ENCODE measurements at places on chromosomes 7 and 10.

DNA sequence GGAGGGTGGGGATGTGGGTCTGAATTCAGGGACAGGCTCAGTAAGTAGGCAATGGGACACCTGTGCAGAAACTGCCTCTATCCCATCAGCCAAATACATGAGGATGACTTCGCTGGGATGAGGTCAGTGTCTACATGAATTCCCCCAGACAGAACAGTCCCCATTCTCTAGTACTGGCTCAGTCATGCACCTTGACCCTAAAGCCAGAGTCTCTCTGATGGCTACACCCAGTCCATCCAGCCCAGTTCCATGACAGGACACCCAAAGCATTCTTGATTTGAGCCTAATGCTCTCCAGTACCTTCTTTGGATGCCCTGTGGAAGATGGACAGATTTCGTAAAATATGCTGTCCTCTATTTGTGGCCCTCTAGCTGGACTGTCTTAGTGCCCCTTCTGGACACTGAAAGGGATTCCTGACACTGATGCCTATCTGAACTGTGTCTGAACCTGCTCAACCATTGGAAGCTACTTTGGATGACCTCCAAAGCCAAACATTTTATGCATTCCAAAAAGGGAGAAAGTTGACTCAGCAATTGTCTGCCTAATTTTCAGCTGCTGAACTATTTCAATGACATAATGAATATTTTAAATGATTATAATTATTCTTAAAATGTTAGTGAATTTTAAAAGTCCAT, 14.6 kb downstream of the SFRP4 start:
- DNase-seq: peak; percentile 43

DNA sequence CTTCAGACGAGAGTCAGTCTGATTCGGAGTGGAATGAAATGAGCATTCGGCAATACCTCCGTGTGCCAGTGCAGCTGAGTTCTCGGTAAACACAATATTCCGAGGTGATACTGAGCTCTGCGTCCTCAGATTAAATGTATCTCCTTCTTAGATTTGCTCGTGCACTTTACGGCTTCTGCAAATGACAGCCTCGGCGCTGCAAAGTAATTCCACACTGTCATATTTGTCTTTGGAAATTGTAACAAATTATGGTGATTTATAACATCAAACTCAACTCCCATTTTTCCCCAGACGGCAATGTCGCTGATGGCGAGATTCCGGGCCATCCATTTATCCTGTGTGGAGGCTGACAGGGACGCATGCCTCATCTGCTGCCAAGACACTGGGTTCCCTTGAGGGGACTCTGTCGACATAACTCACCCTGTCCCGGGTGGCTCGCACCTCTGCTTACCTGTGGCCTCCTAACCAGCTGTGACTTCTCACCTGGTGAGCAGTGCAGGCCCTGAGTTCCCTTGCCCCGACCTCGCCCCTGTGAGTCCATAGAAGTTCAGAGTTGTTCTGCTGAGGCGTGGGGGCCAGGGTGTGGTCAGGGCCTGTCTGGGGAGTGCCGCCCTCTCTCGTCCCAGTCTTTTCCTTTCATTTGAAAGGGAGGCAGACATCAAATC, 201.9 kb downstream of the ADARB2 start:
- no peak for DNase-seq

- peak; percentile 76 for DNase-seq
Measured at GRCh38 chr7:96303686-96304443, 18.0 kb downstream of the SLC25A13 start.

- DNase-seq: no peak
Measured at GRCh38 chr10:86072413-86072812, 294.2 kb downstream of the GRID1 start.

GRCh38 chr10:69807122-69807521, 5.4 kb downstream of the COL13A1 start:
- peak; percentile 93 for DNase-seq

GRCh38 chr10:63137306-63137705, 4.2 kb downstream of the NRBF2 start:
- DNase-seq: peak; percentile 25

DNA sequence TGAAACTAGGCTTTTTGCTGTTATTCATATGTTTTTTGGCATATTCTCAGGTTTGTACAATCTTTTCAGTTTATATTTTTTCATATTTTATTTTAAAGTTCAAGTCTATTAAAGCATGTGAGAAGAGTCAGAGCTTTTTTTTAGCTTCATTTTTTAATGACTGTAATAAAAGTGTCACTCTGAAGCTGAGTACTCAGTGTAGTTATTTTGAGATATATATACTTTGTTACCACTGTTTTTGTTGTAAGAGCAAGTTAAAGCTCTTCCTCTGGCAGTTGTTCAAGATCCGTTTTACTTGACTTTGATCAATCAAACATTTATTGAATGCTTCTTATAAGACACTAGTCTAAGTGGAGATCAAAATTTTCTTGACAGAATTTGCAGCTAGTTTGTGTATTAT, 37.5 kb downstream of the CASD1 start:
- DNase-seq: peak; percentile 5

GRCh38 chr7:1709900-1710299, 39.8 kb downstream of the ELFN1 start:
- no peak for DNase-seq

DNA sequence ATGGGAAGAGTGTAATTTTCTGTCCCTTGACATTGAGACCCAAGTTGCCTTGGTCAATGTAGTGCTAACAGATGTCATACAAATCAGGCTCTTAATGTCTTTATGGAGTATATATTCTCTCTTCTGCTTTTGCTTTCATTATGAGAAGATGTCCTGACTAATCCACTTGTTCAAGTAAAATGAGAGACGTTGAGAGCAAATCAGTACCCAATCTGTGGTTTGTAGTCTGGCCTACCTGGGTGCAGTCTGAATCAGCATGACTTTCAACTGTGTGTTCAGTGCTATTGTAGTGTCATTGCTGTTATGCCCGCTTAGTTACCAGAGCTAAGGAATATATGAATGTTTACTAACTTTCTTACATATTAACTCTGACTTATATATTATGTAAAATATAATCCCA, 612.4 kb downstream of the ANKRD7 start:
- no peak for DNase-seq

DNA sequence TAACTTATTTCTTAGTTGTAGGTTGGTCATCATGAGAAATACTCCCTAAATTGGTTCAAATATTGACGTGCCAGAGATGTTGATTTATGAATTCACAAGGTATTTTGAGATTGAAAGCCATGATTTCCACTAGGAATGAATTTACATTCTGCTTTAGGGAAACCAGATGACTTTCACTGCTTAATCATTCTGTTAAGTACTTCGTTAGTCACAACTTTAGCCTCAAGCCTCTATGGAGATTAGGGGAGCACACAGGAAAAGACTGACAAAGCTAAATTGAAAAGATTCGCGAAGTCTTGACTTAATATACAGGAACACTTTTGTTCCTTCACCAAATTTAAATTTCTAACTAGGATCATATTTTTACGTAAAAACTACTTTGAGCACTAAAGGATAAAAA, 250.4 kb upstream of the CACNA2D1 start:
- no peak for DNase-seq

DNA sequence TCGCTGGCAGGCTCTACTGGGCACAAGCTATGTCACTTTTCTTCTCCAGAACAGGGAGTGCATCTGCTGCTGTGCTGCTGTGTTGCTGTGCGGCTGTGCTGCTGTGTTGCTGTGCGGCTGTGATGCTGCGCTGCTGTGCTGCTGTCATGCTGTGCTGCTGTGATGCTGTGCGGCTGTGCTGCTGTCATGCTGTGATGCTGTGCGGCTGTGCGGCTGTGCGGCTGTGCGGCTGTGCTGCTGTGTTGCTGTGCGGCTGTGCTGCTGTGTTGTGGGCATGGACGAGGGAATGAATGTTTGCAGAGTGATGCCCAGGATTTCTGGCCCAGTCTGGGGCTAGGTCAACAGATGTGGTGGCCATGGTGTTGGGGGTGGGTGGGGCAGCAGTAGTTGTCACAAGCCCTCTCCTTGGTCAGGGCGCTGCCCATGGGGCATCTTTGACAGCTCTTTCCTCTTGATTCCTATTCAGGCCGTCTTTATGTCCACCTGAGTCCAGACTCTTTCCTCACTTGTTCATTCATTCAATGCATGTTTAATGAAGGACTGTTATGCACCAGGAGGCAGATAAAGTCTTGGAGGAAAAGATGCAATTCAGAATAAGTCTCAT, 55.6 kb downstream of the C10orf120 start:
- no peak for DNase-seq

- peak; percentile 49 for DNase-seq
Measured at GRCh38 chr7:116441534-116441933, 58.0 kb upstream of the CAV2 start.

DNA sequence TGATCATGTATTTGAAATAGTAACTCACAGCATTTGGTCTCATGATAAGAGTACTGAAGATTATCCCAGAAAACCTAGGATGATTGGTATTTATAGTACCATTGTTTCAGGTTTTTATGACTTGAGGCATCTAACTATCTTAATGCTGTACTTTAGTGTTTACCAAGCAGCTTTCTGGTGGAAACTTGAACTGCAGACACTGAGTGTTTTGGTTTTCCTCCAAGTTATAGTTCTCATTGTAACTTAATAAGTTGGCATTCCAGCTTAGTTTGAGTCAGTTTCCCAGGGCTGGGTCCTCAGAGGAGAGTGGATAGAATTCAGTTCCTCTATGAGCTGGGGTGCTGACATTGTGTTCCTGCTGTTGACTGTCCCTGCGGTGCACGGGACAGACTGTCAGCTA, 50.4 kb downstream of the SEC23IP start:
- no peak for DNase-seq

- no peak for DNase-seq
Measured at GRCh38 chr7:1325646-1326510, 93.2 kb downstream of the UNCX start.

- no peak for DNase-seq
Measured at GRCh38 chr10:122264931-122265330, 6.2 kb upstream of the BTBD16 start.

GRCh38 chr7:79090543-79090942, 362.9 kb downstream of the MAGI2 start:
- DNase-seq: peak; percentile 47

DNA sequence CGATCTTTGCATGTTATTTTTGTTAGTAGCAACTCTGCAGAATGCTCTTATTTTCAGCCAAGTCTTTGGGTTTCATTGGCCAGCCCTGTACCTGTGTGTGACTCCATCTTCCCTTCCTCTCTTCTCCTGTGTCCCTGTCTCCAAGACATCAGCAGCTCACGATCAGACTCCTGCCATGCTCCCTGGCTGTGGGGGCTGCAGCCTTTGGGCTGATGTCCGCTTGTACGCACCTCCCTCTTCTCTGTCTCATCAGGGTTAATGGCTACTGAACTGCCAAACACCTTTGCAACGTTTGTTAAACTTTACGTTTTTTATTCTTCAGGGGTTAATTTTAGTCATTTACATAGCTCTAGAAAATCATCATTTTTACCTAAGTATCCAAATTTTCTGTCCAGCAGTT, 103.5 kb upstream of the RET start:
- DNase-seq: no peak

DNA sequence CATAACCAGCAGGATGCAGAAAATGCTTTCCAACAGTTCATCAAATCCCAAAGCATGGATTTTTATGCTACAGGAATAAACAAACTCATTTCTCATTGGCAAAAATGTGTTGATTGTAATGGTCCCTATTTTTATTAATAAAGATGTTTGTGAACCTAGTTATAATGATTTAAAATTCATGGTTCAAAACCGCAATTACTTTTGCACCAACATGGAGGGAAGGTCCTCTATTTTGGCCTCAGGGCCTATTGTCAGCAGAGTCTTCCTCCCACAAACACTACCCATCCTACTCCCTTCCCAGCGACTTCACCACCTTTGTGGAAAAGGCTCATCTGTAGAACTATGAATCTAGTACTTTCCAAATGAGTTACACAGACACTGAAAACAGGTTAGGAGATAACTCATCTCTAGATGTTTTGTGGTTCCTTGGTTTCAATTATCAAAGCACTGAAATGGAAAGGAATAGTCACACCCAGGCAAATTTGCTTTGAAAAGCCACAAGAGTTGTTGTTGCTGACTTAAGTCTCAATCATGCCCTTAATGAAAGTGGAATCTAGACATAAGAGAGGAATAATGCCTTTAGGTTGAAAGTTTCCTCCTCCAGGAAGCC, 59.4 kb upstream of the FRMD4A start:
- DNase-seq: no peak

DNA sequence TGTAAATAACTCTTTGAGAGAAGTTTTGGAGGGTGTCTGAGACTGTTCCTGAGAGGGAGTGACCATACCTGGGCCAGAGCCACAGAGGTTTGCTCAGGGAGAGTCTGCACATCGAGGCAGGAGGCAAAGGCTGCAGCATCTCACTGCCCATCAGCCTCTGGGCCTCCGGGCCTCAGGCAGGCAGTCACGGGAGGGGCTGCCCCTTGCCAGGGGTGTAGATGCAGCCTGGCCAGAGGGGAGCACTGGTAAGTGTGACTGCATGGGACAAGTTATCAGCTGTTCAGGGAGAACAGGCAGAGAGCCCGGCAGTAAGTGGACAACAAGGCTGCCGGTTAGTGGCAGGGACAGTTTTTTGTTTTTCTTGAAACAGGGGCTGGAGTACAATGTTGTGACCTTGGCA, 55.9 kb downstream of the ZNF467 start:
- DNase-seq: no peak

- peak; percentile 18 for DNase-seq
Measured at GRCh38 chr10:4181081-4181480, 396.1 kb upstream of the KLF6 start.

- no peak for DNase-seq
Measured at GRCh38 chr10:63103971-63104409, 29.1 kb upstream of the NRBF2 start.

- DNase-seq: no peak
Measured at GRCh38 chr7:157722137-157723060, 385.6 kb downstream of the DNAJB6 start.

DNA sequence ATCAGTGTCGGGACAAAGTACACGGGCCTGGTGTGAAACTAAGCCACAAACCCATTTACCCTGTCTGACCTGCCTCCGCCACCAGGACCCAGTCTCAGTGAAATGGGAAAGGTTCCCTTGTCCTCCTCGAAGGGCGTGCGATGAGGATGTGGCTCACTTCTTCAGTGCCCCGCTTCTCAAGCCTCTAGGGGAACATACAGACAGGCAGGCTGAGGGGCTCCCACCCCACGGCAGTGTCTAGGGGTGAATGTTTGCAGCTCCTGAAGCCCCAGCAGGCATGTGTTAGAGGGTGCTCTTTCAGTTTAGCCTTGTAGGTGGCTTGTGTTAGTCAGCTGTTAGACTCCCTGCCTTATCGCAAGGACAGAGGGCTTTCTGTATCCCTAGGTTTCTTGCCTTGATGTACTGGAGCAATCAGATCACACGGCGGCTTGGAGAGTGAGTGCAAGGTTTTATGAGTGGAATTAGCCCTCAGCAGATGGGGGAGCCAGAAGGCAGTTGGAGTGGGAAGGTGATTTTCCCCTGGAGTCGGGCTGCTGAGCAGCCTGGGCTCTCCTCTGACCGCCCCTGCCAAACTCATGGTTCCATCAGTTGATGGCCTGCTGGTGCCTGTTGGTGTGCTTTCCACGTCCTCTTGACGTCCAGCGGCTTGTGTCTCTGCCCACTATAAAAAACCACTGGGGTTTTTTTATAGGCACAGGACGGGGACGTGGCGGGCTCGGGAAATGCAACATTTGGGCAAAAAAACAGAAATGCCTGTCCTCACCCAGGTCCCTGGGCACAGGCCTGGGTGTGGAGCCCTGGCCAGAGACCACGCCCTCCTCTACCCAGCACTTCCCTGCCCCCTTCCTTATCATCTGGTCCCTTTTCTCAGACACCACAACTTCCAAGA, 759 bp downstream of the NUDT1 start:
- peak; percentile 50 for DNase-seq

GRCh38 chr7:115754226-115754625, 276.3 kb downstream of the TFEC start:
- no peak for DNase-seq

- DNase-seq: no peak
Measured at GRCh38 chr10:113941140-113941539, 86.7 kb downstream of the NHLRC2 start.

GRCh38 chr7:52463341-52463740, 572.1 kb upstream of the POM121L12 start:
- no peak for DNase-seq
